Cardiac septum (tissue), 1 donor: ENCODE measurements at places on chromosomes 1 and 21.

DNA sequence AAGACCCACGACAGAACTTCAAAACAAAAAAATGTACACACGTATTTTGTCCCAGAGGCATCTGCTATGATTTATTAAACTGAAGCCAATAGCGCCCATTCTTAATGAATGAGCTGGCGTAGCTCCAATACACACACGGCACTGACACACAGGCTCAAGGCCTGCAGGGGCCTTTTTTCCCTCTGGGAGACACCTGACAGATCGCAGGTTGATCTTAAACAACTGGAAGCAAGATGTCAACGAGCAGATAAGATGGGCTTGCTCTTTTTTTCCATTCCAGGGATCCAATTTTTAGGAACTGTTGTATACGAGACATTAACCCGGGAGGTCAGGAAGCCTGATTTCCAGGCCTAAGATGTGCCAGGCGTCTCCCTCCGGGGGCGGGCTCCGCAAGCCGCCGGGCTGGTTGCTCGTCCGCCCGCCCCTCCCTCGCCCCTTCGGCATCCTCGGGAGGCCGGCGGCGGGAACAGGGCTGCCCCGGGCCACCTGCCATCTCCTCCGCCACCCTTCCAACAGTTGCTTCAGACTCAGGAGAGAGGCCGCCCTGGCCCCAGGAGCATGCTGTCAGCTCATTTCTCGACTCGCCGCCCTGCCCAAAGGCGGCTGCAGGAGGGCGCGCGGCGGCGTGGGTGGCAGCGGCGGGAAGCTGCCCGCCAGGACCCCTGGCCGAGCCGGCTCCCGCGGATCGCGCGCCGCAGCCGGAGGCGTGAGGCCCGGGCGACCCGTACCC lies 735 bp downstream of the TTC13 start:
- no peak for DNase-seq

- no peak for DNase-seq
Measured at GRCh38 chr1:117535821-117536220, 70.0 kb upstream of the TENT5C start.

DNA sequence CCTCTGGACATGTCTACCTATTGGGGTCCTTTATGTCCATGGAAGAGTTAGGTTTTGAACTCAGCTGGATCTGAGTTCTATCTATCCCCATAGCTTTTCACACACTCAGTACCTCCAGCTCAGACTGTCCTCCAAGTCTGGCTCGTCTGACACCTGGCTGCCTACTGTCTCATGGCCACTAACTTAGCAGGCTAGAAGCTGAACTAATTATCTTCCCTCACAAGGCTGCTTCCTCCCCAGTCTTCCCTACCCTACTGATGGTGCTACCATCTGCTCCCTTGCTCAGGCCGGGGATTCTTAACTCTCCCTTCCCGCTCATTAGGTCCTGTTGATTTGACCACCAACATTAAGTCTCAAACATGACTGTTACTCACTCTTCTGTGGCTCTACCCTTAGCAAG lies 13.4 kb downstream of the VANGL2 start:
- no peak for DNase-seq

DNA sequence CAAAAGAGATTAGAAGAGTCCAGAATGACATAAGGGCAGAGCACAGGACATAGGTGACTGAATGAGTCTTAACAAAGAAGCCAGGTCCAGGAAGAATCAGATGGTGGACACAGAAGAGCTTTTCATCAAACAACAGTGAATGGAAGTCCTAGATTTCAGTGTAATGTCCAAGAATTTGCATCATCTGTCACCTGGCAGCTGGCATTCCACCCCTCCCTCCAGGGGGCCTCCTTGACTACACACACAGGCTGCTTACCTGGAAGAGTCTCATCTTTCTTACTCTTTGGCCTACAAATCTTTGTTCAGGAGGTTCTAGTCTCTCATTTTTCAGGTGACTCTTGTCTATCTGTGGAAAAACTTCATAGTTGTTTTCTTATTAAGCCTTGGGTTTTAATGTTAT lies 36.2 kb downstream of the GORAB start:
- no peak for DNase-seq

DNA sequence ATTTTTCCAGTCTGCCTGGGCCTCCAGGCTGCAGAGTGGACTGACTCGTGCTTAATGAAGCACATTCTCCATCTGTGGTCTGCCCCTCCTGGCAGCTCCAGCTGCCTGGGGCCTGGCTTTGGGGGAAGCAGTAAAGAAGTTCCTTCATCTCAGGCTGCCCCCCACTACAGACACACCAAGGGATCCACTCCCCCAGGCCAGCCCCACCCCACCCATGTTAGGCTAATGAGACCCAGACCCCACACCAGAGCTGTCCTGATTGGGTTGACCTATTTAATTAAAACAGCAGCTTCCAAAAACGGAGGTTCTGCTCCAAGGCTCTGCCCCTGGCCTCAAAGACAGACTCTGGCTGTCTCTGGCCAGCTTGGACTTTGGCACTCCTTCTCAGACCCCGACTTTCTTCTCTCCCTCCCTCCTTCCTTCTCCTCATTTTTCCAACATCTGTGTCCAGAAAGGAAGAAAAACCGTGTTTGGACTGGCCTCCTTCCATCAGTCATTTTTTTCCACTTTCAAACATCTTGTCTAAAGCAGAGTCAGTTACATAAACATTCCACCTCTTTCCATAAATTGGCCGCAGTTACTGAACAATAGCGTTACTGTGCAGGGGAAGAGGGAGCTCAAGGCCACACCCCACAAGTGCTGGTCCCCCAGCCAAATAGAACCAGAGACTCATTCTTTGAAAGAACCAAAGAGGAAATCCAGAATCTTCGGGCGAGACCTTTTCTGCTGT lies 29.7 kb downstream of the SERTAD4 start:
- no peak for DNase-seq

DNA sequence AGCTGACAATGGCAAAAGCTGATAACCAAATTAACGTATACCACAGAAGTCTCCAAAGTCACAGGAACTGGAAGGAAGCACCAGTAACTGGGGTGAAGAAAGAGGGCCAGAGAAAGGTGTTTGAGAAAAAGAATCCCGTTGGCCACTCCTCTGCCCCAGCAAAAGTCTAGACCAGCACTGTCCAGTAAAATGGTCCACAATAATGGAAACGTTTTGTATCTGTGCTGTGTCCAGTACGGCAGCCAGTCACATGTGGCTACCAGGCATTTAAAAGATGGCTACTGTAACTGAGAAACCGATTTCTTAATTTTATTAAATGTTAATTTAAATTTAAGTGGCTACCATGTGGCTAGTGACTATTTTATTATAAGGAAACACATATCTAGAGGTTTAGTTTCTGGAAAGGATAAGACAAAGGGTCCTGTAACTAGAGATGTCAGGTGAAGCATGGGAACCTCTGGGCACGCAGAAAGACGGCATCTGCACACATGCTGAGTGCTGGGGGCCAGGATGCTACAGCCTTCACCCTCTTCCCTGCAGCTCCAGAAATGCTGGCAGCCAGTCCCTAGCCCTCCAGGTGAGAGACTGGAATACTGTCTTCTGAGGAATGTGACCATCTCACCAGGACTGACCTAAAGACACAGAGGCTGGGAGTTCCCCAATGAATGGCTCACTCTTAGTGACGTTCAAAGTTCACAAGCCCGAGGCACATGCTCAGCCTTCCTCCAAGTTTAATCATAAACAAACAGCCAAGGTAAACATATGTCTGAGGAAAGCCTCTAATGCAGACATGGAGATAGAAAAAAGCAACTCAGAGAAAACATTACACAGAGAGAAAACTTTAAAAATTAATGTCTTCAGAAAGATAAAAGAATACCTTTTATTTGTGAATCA lies 50.7 kb downstream of the JAK1 start:
- DNase-seq = no peak

DNA sequence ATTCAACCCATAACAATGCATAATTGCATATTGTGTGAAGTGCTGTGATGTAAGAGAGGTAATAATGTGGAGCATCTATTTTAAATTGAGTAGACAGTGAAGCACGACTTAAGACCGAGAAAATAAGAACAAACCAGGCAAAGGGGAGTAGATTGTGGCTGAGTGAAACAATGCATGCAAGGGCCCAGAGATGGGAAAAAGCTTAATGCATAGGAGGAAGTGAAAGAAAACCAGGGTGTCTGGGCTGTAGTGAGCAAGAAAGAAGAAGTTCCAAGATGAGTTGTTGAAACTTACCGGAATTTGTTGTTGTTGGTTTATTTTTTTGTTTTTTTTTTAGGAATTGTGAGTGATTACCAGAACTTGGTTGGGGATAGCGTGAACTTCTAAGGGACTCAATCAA lies 104.7 kb downstream of the SNX7 start:
- no peak for DNase-seq

DNA sequence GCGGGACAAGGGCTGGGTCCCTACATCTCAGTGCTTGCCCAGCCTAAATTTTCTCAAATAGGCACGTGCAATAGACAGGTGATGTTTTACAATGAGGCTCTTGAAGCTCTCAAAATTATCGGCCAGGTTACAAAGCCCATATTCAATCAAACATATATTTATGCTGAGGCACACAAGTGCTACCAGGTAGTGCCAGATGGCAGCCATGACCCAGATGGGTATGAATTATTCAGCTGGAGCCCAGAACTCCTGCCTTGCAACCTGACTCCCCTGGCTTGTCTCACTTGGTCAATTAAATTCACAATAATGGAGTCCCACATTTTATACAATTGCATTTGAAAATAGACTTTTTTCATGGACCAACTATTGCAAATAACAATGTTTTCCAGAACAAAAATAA lies 12.3 kb upstream of the ADAM30 start:
- DNase-seq = no peak

- no peak for DNase-seq
Measured at GRCh38 chr1:13513063-13513894, 524 bp downstream of the LRRC38 start.

DNA sequence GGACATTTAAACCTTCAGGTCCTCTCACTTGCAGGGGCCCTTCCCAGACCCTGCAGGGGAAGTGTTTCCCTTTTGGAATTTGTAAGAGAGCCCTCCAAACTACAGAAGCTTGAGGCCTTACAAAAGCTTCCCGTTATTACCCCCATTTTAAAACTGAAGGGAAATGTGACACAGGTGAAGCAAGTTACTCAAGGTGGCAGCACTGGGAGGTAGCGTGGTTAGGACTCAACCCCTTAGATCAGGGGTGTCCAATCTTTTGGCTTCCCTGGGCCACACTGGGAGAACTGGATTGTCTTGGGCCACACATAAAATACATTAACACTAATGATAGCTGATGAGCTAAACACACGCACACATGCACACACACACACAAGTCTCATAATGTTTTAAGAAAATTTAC lies 15.8 kb upstream of the ZC3H12A start:
- DNase-seq = no peak

- DNase-seq = peak; percentile 89
Measured at GRCh38 chr21:44932408-44933181, 7.2 kb upstream of the SLX9 start.

DNA sequence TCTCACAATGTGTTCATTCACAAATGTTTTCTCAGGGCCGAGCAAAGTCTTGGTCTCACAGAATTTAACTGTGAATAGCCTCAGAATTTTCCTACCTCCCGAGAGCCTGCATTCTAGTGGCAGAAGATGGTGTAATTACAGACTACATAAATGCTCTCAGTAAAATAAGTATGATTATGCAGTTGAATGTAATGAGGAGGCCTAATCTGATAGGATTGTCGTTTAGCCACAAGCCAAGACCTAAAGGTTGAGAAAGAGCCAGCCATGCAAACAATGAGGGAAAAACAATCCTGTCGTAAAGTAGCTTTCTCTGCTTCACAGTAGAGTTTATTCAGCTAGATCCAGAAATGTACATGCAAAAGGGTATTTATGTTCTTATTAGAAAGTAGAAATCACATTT lies 607.8 kb upstream of the B3GALT2 start:
- DNase-seq = no peak

DNA sequence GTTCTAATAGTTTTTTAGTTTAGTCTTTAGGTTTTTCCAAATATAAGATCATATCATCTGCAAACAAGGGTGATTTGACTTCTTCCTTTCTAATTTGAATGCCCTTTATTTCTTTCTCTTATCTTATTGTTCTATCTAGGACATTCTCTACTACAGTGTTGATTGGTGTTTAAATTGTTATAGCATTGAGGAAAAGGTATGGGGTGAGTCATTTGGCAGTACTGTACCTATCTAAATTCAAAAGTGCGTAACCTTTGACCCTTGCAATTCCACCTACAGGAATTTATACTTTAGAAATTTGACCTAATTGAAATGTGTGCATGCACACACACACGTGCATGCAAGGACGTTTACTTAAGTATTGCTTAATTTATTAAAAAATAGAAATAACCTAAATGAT lies 78.3 kb downstream of the MAB21L3 start:
- no peak for DNase-seq

- DNase-seq = no peak
Measured at GRCh38 chr1:241161188-241161689, 195.8 kb downstream of the RGS7 start.

GRCh38 chr1:218636548-218636947 lies 291.4 kb downstream of the TGFB2 start:
- DNase-seq = no peak

GRCh38 chr1:115624859-115625258 lies 16.9 kb upstream of the VANGL1 start:
- DNase-seq = no peak

- DNase-seq = no peak
Measured at GRCh38 chr21:28923439-28923975, 69.2 kb downstream of the LTN1 start.

DNA sequence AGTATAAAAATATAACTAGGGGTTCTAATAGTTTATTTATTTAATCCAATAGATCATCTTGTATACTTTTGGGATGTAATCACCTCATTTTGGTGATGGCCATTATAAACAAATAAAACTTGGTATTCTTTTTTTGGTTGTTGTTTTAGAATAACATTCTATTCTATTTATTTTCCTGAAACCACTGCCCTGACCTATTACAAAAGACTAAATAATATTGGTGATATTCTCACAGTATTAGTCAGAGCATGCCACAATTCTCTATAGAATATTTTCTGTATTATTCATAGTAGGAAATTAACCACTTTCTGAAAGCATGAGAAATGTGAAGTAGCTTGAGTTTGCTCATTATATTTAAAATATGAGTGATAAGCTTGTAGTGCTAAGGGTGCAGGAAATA lies 54.1 kb upstream of the LRRC7 start:
- DNase-seq = no peak

DNA sequence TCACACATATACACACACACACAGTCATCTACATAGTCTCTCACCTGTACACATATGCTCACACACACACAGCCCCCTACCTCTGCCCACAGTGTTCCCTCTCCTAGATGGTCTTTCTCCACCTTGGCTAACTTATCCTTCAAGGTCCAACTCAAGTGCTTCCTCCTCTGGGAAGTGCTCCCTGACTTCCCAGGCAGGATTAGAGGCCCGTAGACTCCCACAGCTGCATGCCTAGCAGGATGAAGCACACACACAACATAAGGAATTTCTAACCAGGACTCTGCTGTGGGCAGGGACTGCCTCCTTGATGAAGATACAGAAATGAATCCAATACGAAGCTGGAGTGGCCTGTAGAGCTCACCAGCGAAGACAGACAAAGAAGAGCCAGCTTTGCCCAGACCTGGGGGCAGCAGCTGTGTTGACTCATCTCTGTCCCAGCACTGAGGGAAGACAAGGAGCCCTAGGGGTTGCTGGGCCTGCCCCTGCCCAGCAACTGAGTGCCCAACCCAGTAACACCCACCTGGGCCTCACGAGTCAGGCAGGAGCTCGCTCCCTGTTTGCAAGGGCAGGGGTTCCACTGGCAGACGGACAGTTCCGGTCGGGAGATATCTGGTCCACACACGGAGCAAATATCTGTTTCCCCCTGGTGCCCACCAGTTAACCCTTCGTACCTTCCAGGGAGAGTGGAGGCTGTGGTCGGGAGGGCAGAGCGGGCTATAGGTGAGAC lies 100.8 kb downstream of the DMRTB1 start:
- DNase-seq = peak; percentile 64

GRCh38 chr1:225825607-225826007 lies 15.7 kb downstream of the EPHX1 start:
- DNase-seq = no peak
